Right cardiac atrium (tissue), 5 donors: ENCODE measurements at places on chromosomes 4 and X. TPM values are rescaled to one million over a fixed set of nuclear protein-coding genes. Genes with fewer than 3 reads are reported as not detected.

GRCh38 chr4:134865675-134866074 lies 664.1 kb upstream of the PABPC4L start:
- no peak for DNase-seq

GRCh38 chr4:183920512-183920911 lies 15.4 kb downstream of the STOX2 start:
- no peak for DNase-seq

DNA sequence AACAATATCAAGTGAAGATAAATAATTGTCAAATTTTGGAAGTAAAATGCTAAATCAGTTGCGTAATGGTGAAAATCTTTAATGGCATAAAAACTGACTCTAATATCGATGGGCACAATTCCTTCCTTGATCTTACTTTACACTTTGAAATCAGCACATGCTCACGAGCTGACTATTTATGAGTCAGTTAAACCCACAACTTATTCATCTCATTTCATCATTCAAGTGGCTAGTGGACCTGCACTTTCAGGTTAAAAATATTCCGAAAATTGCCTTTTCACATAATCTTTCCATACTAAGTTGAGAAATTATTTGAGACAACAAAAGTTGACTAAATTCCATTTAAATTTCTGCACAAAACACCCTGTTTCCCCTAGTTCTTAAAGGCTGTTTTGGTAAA lies 582.1 kb upstream of the TENM3 start:
- no peak for DNase-seq

GRCh38 chr4:142169216-142169615 lies 532.8 kb downstream of the IL15 start:
- no peak for DNase-seq

DNA sequence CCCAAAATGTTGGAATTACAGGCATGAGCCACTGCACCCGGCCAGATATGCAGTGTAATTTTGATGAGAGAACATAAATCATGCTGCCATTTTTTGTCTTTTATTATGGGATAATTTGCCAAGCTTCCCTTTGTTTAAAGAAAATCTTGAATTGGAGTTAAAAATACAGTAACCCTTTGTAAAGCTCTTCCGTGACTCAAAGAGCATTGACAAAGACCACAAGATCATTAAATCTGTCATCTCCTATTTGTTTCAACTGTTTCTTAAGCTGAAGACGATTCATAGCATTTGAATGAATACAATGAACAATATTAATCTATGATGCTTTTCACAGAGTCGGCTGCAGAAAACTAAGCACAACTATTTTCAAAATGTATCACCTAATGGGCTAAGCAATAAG lies 132.6 kb downstream of the ANAPC4 start:
- DNase-seq = no peak

Gene HMX1
- polyA plus RNA-seq = not detected

Gene USP46
- polyA plus RNA-seq = 12.6 TPM

Gene MAP9
- 3.1 TPM for polyA plus RNA-seq

Gene RAI2
- 40.1 TPM for polyA plus RNA-seq

Gene SEC24B
- polyA plus RNA-seq = 9.4 TPM
